ENCODE measurements at places on chromosomes 6 and 20.

DNA sequence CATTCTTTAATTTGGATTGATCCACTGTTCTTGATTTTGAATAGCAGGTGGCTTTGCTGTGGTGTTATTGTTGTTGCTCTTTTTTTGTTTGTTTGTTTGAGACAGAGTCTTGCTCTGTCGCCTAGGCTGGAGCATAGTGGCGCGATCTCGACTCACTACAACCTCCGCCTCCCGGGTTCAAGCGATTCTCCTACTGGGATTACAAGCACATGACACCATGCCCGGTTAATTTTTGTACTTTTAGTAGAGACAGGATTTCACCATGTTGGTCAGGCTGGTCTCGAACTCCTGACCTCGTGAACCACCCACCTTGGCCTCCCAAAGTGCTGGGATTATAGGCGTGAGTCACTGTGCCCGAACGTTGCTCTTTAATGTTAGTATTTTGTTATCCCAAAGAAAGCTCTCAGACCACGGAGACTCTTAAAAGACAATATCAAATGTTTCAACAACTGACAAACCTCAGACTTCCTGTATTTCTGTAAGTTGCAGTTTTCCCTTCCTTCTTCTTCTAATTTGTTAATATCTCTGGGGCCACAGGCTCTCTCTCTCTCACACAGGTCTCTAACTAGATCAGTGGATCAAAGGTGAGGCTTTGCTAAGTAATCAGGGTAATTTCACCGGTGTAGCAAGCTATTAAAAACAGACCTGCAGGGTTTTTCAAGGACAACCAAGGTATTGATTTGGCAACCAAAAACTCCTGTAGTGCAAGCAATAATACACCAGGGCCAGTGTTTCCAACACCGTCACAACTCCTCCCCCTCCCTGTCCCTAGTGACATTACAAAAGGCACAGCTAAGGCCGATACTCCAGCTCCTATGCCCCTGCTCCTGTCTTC lies 48.8 kb upstream of the ZNF217 start:
- peak; percentile 78 for DNase-seq

DNA sequence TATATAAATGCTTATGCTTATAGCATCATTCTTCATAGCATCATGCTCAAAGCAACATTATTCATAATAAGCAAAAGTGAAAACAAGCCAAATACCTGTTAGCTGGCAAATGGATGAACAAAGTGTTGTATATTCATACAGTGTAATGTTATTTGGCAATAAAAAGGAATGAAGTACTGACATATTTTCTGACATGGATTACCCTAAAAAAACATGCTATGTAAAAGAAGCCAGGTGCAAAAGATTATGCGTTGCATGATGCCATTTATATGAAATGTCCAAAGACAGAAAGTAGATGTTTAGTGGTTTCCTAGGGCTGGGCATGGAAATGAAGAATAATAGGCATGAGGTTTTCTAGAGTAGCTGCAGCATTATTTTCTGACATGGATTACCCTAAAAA lies 77.1 kb downstream of the GFRA4 start:
- DNase-seq = no peak

- DNase-seq = no peak
Observed at GRCh38 chr6:157488058-157488457, 107.1 kb downstream of the ZDHHC14 start.

GRCh38 chr6:91720324-91720723 lies 1133.5 kb upstream of the MAP3K7 start:
- DNase-seq = no peak

- DNase-seq = no peak
Observed at GRCh38 chr6:87971605-87972262, 75.9 kb upstream of the SPACA1 start.

- DNase-seq = no peak
Observed at GRCh38 chr6:47288267-47289090, 21.2 kb downstream of the TNFRSF21 start.

DNA sequence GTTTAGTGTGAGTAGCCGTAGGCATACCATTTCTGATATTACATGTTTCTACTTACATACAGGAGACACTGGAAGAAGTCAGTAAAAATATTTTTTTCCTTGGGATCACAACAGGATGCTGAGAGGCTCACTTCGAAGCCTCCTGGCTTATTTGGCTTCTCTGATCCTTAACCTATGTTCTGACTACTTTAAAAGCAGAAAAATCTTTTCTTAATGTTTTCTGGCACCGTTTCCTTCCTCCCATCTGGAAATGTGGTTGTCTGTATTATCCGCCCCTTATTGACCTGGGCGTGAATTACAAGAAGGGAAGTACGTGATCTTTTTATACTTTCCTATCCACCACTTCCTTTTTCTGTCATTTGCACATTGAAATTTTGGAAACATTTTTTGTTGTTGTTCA lies 379.6 kb downstream of the COL12A1 start:
- DNase-seq = no peak

DNA sequence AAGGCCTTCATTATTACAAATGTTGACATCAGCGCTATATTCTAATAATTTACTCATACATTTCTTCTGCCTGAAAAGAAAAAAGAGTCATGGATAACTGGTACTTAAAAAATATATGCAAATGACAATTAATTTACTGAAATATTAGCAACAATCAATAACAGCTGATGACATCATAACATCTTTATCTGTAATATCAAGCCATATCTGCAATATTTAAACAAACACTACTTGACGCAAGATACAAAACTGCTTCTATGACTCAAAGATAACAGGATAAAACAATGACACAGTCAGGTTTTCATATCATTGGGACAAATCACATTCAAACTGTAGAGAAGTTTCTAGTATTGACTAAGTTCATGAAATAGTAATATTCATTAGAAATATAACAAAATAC lies 16.5 kb downstream of the HACE1 start:
- DNase-seq = no peak

- peak; percentile 46 for DNase-seq
Observed at GRCh38 chr20:36085686-36086267, 68.8 kb upstream of the EPB41L1 start.

- DNase-seq = peak; percentile 82
Observed at GRCh38 chr20:46400253-46400652, 6.2 kb downstream of the ELMO2 start.

- DNase-seq = no peak
Observed at GRCh38 chr20:23042270-23042669, 7.2 kb downstream of the SSTR4 start.

DNA sequence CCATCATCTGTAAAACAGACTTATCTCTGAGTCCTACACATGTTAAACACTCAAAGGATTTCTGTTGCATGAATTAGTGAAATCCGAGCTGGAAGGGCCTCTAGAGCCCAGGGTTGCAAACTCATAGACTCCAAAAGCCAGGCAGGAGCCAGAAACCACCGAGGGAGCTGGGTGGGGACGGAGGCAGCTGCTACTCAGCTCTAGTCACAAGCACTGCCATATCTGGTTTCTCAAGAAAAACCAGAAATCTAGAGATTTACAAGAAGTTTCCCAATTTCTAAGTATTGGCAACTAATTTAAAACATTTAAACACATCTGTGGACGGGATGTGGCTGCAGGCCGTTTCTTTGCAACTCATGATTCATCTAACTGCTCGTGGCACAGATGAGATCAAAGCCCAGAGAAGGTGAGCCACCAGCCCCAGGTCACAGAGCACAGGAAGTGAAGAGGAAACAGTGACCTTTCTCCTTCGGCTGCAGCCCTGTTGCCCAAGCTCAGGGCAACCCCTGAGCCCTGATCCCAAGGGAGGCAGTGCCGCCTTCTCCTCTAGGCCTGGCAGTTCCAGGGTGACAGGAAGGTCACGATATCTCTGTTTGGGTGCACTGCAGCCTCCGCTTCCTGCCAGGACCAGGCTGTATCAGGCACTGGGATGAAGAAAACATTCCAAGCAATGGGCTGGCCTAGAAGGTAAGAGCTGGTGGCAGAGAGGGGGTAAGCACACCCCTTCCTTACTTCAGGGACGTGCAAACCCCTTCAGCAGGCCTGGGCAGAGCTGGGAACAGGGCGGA lies 26.4 kb upstream of the PTGIS start:
- DNase-seq = peak; percentile 49

GRCh38 chr6:73152556-73152955 lies 72.7 kb downstream of the KHDC1L start:
- DNase-seq = no peak

- no peak for DNase-seq
Observed at GRCh38 chr20:59069026-59069425, 26.4 kb upstream of the PRELID3B start.

DNA sequence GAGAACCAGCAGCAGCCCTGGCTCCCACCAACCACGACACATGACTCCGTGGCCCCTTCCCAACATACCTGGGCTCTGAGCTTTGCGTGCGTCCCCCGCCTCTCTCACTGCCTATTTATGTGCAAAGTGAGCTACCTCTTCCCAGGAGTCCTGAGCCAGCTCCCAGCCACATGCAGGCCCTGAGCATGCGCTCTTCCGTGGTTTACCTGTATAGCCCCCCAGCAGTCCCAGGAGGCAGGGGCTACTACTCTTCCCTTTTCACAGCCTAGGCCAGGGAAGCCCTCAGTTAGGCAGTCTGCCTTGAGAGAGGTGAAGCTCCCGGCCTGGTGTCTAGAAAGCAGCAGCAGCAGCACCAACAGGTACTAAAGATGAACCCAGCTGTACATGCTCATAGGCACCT lies 114.8 kb upstream of the CDYL start:
- DNase-seq = no peak

DNA sequence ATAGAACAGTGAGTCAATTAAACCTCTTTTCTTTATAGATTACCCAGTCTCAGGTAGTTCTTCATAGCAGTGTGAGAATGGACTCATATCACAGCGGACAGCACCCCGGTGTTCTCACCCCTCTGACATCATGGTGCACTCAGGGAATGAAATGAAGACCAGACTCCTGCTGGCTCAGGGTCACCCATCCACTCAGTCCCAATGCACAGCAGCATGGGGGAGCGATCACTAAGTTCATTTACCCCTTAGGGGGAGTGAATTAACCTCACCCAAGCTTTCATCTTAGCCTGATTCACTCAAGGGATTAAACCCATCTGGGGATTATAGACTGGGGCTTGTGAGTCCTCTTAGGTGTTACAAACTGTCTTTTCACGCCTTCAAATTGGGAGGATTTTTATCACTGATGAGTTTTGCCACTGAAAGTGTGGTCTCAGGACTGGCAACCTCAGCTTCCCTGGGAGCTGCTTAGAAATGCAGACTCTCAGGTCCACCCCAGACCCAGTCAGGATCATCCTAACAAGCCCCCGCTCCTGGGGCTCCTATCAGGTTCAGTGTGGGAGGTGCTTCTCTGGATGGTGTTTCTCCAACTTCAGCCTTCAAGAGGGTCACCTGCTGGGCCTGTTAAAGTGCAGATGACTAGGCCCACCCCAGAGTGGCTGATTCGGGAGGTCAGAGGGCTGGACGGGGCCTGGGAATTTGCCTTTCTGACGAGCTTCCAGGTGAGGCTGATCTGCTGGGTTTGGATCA lies 44.3 kb upstream of the FRMD1 start:
- no peak for DNase-seq

DNA sequence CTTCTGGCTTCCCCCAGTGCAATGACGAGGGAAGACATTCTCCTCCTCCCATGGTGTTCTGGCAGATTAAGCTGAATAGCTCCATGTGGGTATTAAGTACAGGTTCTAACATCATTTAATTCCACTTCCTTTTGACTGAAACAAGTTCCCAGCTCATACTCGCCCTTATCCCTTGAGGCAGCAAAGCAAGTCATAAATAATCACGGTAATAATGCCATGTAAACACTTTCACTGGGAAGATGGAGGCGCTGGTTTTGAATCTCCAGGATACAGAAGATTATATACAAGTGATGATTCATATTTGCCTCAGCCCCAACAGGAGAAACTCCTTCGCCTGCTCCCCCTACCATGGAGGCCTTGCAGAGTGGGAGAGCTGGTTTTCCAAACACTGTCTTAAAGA lies 141.3 kb downstream of the PXDC1 start:
- peak; percentile 74 for DNase-seq
